H1 (cell line): ENCODE measurements at places on chromosomes 6 and 20. TPM values are rescaled to one million over a fixed set of nuclear protein-coding genes. Genes with fewer than 3 reads are reported as not detected.

SLC44A4 gene
- 2.5 and 4.8 TPM in 2 replicates for total RNA-seq

TMEM217 gene
- total RNA-seq = 0.29 and 0.60 TPM in 2 replicates

CDH26 gene
- 1.7 and 2.3 TPM in 2 replicates for total RNA-seq

CD2AP gene
- total RNA-seq = 69.7 and 75.6 TPM in 2 replicates

EPHA7 gene
- total RNA-seq = 6.1 and 6.8 TPM in 2 replicates

ZNF318 gene
- total RNA-seq = 22.1 and 22.3 TPM in 2 replicates

SPEF1 gene
- 0.65 and 0.71 TPM in 2 replicates for total RNA-seq

EDN1 gene
- total RNA-seq = 1.1 and 1.2 TPM in 2 replicates

OXT gene
- total RNA-seq = not detected in 2 replicates

ABT1 gene
- total RNA-seq = 20.5 and 20.6 TPM in 2 replicates

GRCh38 chr20:31593221-31594001 lies 11.7 kb upstream of the ID1 start:
- H3K4me3 ChIP-seq = no peak overlapping the region
- H3K4me1 ChIP-seq = peaks cover 26% of the 10 kb centered on the region
- H3K27ac ChIP-seq = no peak overlapping the region
- peaks cover 5% of the 10 kb centered on the region; the same call in 1 of the 2 replicates for H3K27me3 ChIP-seq

DNA sequence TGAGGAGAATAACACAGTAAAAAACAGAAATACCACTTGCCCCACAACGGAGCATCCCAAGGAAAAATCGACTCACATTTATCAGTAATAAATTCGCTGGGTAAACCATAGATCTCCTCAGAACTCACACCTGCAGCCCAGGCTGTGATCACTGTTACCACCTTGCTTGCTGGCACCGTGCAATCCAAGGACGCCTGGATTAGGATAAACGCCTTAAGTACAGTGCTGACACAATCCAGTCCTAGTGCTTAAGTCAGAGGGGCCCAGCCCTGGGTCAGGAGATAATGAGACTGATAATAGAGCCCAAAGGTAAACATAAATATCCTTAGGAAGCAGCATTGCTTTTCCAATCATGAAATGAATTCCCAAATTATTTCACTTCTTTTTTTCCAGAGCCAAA lies 62.5 kb downstream of the EPB41L2 start:
- no peak for DNase-seq
- H3K4me1 ChIP-seq = peaks cover 12% of the 10 kb centered on the region
- H3K27ac ChIP-seq = no peak overlapping the region

- no peaks in the 10 kb centered on the region for H3K36me3 ChIP-seq
- H3K27ac ChIP-seq = no peak overlapping the region
- no peaks in the 10 kb centered on the region for H3K27me3 ChIP-seq
- no peak overlapping the region for H3K4me3 ChIP-seq
- no peak for DNase-seq
- H3K4me1 ChIP-seq = no peaks in the 10 kb centered on the region
Measured at GRCh38 chr6:5518936-5519491, 257.7 kb downstream of the FARS2 start.

- H3K4me1 ChIP-seq = no peaks in the 10 kb centered on the region
- DNase-seq = no peak
- H3K27ac ChIP-seq = no peak overlapping the region
Measured at GRCh38 chr6:36912586-36912985, 26.8 kb downstream of the C6orf89 start.

DNA sequence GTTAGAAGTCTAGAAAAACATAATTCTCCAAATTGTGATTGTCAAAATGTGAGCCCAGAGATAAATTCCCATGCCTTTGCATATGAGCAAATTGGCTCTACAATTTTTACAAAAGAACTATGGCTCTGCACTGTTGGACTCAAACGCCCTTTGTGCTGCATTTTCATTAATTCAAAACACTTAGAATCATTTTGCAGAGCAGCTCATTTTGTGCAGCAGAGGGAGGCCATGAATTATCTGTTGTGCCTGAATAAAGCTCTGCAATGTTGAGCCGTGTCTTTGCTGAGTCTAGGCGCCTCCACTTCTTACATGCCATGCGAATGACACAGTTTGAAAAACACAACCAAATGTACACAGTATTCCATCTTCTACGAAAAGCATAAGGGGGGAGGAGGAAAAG lies 230.2 kb downstream of the PRKN start:
- H3K27me3 ChIP-seq = no peaks in the 10 kb centered on the region
- no peaks in the 10 kb centered on the region for H3K4me1 ChIP-seq
- no peaks in the 10 kb centered on the region for H3K36me3 ChIP-seq
- H3K4me3 ChIP-seq = no peak overlapping the region

- H3K36me3 ChIP-seq = no peaks in the 10 kb centered on the region
- H3K27ac ChIP-seq = no peak overlapping the region
- no peaks in the 10 kb centered on the region for H3K27me3 ChIP-seq
- no peaks in the 10 kb centered on the region for H3K4me1 ChIP-seq
- no peak for DNase-seq
Measured at GRCh38 chr6:38366234-38366633, 273.5 kb downstream of the BTBD9 start.

- no peak overlapping the region for H3K4me3 ChIP-seq
- DNase-seq = no peak
- H3K27me3 ChIP-seq = no peaks in the 10 kb centered on the region
- peaks cover 17% of the 10 kb centered on the region; the same call in 1 of the 2 replicates for H3K4me1 ChIP-seq
- no peaks in the 10 kb centered on the region for H3K36me3 ChIP-seq
- no peak overlapping the region for H3K27ac ChIP-seq
Measured at GRCh38 chr6:3350252-3350796, 91.6 kb downstream of the PSMG4 start.

DNA sequence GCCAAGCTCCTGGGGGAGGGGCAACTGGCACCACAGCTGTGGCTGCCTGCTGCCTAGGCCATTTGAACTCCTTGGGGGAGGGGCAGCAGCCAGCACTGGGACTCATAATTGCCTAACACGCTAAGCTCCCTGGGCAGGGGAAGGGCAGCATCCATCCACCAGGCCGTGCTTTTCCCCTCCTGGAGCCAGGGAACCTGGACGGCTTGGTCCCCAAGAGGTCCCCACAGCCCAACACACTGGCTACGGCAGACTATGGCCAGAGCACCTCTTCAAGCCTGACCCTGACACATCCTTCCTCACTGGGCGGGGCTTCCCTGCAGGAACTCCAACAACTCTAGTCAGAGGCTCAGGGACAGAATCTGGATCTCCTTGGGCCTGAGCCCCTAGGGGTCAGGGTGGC lies 269.4 kb downstream of the RNF144B start:
- DNase-seq = no peak
- H3K36me3 ChIP-seq = no peaks in the 10 kb centered on the region
- no peak overlapping the region for H3K4me3 ChIP-seq
- no peaks in the 10 kb centered on the region for H3K27me3 ChIP-seq
- H3K4me1 ChIP-seq = no peaks in the 10 kb centered on the region

GRCh38 chr20:9705722-9706476 lies 133.0 kb downstream of the PAK5 start:
- no peaks in the 10 kb centered on the region for H3K27me3 ChIP-seq
- no peak overlapping the region for H3K4me3 ChIP-seq
- H3K27ac ChIP-seq = no peak overlapping the region
- H3K36me3 ChIP-seq = no peaks in the 10 kb centered on the region

DNA sequence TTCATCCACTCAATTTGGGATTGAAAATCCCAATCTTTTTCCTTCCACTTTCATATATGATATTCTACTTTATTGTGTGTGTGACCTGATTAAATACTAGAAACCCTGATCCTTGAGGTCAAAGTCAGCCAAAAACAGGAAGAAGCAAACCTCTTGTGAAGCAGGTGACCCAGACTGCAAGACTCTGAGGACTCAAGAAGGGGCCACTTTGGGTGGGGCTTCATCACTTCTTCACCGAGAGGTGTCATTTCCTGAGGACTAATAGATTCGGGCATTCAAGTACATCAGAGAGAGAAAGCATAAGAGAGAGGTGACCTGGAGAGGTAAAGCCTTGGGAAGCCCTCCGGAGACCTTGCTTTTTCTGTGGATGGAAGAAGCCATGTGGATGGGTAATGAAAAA lies 129.0 kb downstream of the CFAP61 start:
- no peaks in the 10 kb centered on the region for H3K4me1 ChIP-seq
- H3K27ac ChIP-seq = no peak overlapping the region
- no peaks in the 10 kb centered on the region for H3K36me3 ChIP-seq
- DNase-seq = no peak
- H3K27me3 ChIP-seq = no peaks in the 10 kb centered on the region

DNA sequence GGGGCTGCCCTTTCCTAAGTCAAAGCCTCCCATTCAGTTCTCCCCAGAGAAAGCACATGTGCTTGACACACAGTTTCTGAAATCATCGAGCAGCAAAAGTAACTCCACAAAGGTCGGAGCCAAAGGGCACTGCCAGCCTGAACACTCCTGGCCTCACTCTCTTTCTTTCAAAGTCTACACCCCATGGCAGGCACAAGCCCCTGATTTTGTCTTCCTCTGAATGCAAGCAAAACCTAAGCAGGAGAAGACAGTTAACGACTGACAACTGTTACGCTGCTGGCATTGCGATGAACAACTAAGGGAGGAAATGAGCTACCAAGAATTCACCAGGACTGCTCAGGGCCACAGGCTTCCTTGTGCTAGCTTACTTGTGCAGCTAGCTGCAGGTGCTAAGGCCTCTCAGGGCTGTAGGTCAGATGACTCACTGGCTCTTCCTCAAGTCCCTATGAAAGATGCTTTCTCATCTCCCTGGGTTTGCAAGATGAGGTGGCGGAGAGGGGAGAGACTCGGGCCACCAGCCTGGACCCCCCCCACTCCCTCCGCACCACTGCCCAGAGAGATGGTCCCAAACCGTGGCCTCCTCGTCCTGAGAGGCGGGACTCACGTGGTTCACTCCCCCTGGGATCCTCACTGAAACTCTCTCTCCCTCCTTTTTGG lies 208.2 kb downstream of the DLL1 start:
- H3K27me3 ChIP-seq = no peaks in the 10 kb centered on the region
- no peaks in the 10 kb centered on the region for H3K36me3 ChIP-seq
- H3K4me3 ChIP-seq = no peak overlapping the region
- H3K27ac ChIP-seq = no peak overlapping the region

DNA sequence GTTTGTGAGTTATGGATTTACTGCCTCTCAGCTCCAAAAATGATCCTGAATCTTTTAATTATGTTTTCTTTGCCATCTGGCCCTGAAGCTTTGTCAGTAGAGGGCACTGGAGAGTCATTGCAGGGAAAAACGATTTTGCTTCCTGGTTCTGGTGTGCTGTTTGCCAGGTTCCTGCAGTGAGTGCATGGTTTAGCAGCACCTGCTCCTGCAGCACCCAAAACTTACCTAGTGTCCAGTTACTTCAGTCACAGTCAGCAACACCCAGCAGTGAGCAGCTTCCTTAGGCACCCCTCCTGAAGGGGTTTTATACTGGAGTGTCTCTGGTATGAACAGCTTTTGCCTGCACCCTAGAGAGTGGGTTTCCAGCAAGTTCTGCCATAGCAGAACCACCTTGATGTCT lies 6.0 kb upstream of the TRIM26 start:
- peaks cover under 1% of the 10 kb centered on the region; the same call in 1 of the 2 replicates for H3K4me1 ChIP-seq
- no peaks in the 10 kb centered on the region for H3K36me3 ChIP-seq
- peak; percentile 59 for DNase-seq
- no peak overlapping the region for H3K27ac ChIP-seq

GRCh38 chr20:59823491-59824259 lies 109.8 kb downstream of the SYCP2 start:
- H3K27me3 ChIP-seq = no peaks in the 10 kb centered on the region
- H3K4me1 ChIP-seq = no peaks in the 10 kb centered on the region

DNA sequence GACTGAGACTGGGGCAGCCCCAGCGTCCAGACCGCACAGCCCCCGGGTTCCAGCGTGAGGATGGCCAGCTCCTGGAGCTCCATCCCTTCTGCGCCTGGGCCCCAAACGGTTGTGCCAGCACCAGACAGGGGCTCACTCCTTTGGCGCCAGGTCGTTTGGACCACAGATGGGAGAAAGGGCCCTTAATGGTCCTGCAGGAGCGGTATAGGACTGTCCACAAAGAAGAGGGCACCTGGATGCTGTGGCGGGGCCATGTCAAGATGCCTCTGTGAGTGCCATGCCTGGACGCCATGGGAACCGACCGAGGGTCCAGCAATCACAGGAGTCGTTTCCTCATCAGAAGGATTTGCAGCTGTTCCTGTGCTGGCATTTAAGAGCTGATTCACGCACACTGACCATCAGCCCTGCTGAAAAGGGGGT lies 82.7 kb downstream of the DLL1 start:
- no peaks in the 10 kb centered on the region for H3K4me1 ChIP-seq
- DNase-seq = no peak
- no peak overlapping the region for H3K27ac ChIP-seq
- no peak overlapping the region for H3K4me3 ChIP-seq

- peaks cover 4% of the 10 kb centered on the region; the same call in 1 of the 2 replicates for H3K4me1 ChIP-seq
- no peaks in the 10 kb centered on the region for H3K27me3 ChIP-seq
- H3K36me3 ChIP-seq = peaks cover 18% of the 10 kb centered on the region
- DNase-seq = no peak
- peak overlapping the region; percentile 74; the same call in 1 of the 2 replicates for H3K27ac ChIP-seq
Measured at GRCh38 chr20:45813006-45813340, 529 bp downstream of the UBE2C start.

GRCh38 chr20:9027626-9028025 lies 41.3 kb upstream of the PLCB4 start:
- H3K27me3 ChIP-seq = no peaks in the 10 kb centered on the region
- no peak overlapping the region for H3K27ac ChIP-seq
- DNase-seq = no peak
- no peaks in the 10 kb centered on the region for H3K36me3 ChIP-seq
- 0 out of 2 replicates have a peak, but pooled peaks cover 4% of the 10 kb centered on the region for H3K4me1 ChIP-seq
